T-cell (primary cell): ENCODE measurements at places on chromosomes 1 and 21.
A peak's percentile ranks its signal among the peaks of the same experiment; 100 is the strongest.

GRCh38 chr1:175188936-175189335 lies 3.6 kb downstream of the KIAA0040 start:
- DNase-seq: peak; percentile 50

DNA sequence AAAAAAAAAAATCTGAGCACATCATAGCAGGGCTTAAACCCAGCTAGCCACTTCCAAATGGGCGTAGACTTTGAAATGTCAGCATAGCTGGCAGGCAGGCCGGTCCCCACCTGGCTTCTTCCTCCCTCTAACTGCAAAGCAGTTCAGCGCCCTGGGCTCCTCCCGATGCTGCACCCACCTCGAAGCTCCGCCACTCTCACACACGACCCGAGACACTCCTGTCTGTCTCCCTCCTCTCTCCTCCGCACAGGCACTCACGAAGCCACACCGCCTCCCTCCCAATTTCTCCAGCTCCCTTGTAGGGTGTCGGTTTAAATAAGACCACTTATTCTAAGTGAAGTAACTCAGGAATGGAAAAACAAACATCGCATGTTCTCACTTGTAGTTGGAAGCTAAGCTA lies 301.3 kb downstream of the NPHP4 start:
- no peak for DNase-seq

DNA sequence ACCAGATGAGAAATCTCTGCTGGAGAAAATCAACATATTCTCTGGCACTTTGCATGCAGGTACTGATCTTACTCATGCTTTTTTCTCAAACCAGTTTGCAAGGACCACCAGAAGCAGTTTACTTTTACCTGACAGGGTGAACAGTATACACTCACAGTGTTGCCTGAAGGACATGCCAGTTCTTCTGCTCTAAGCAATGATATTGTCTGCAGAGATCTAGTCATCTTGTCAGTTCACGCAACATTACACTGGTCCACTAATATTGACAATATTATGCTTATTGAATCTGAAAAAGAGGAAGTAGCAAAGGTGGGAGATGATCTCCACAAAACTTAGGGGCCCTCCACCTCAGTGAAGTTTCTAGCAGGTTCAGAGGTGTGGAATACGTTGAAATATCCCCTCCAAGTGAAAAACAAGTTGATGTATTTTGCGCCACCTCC lies 3.8 kb upstream of the S100B start:
- no peak for DNase-seq

GRCh38 chr1:218301217-218301616 lies 16.1 kb downstream of the RRP15 start:
- no peak for DNase-seq
